ENCODE measurements at places on chromosomes 12 and 14. TPM values are rescaled to one million over a fixed set of nuclear protein-coding genes. Genes with fewer than 3 reads are reported as not detected.

CYP27B1 gene
- total RNA-seq: 0.57 TPM

KCNH5 gene
- total RNA-seq: not detected

OR2AP1 gene
- not detected for total RNA-seq

ENDOU gene
- 1.7 TPM for total RNA-seq

KCNK13 gene
- total RNA-seq: 0.56 TPM

IRAK3 gene
- total RNA-seq: 32.9 TPM

LMO3 gene
- total RNA-seq: 80.4 TPM

KRT8 gene
- total RNA-seq: 23.6 TPM

FLRT2 gene
- 16.1 TPM for total RNA-seq

SMIM41 gene
- total RNA-seq: 0.19 TPM

KCNJ8 gene
- 32.0 TPM for total RNA-seq

P2RX2 gene
- not detected for total RNA-seq

TPPP2 gene
- not detected for total RNA-seq

P2RX7 gene
- total RNA-seq: 4.5 TPM

PSMC6 gene
- total RNA-seq: 69.4 TPM

PTPRO gene
- total RNA-seq: 4.6 TPM

ANO4 gene
- 0.33 TPM for total RNA-seq

LRCOL1 gene
- total RNA-seq: 0.65 TPM

MOAP1 gene
- total RNA-seq: 21.8 TPM

CIT gene
- 4.6 TPM for total RNA-seq

FAM181A gene
- not detected for total RNA-seq

IL31 gene
- not detected for total RNA-seq

CEP83 gene
- 16.7 TPM for total RNA-seq

GCH1 gene
- 6.9 TPM for total RNA-seq

STXBP6 gene
- total RNA-seq: 14.9 TPM

TC2N gene
- total RNA-seq: 28.3 TPM

SLCO1B1 gene
- not detected for total RNA-seq

METTL3 gene
- 26.4 TPM for total RNA-seq

RTL1 gene
- not detected for total RNA-seq

GPR162 gene
- 5.1 TPM for total RNA-seq

HOXC11 gene
- total RNA-seq: 1.3 TPM

OTOGL gene
- total RNA-seq: 0.24 TPM

SCN8A gene
- 0.65 TPM for total RNA-seq

DDX47 gene
- 43.1 TPM for total RNA-seq

RDH12 gene
- total RNA-seq: not detected

MGAT2 gene
- 33.0 TPM for total RNA-seq

PLCZ1 gene
- not detected for total RNA-seq

All from posterior vena cava (tissue), 2 donors.